ENCODE measurements at places on chromosomes 7 and 10. TPM values are rescaled to one million over a fixed set of nuclear protein-coding genes. Genes with fewer than 3 reads are reported as not detected.

PSD gene
- total RNA-seq: 3.9 TPM

MOGAT3 gene
- total RNA-seq: not detected

ASZ1 gene
- not detected for total RNA-seq

OR6V1 gene
- total RNA-seq: not detected

GHRHR gene
- total RNA-seq: not detected

XPNPEP1 gene
- 121 TPM for total RNA-seq
